Skeletal muscle cell (primary cell): ENCODE measurements at places on chromosomes 16 and 17.

DNA sequence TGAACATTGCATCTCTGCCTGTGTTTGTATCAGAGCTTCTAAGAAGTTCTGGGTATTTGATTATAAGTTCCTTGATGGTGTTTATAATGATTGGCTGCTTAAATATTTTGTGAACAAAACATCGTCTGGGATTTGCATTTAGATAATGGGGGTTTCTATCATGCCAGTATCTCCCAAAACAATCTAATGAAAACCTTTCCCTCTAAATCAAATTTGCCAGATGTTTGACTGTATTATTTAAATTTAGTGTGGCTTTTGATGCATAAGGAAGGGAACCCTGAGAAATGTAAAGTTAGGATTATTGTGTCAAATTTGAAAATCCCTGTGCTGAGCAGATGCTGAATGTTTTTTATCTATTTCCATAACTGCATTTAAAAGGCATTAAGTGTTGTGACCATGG is 159.9 kb downstream of the HS3ST3A1 start:
- DNase-seq = no peak

- no peak for DNase-seq
Observed at GRCh38 chr16:7363422-7364417, 31.1 kb downstream of the RBFOX1 start.

DNA sequence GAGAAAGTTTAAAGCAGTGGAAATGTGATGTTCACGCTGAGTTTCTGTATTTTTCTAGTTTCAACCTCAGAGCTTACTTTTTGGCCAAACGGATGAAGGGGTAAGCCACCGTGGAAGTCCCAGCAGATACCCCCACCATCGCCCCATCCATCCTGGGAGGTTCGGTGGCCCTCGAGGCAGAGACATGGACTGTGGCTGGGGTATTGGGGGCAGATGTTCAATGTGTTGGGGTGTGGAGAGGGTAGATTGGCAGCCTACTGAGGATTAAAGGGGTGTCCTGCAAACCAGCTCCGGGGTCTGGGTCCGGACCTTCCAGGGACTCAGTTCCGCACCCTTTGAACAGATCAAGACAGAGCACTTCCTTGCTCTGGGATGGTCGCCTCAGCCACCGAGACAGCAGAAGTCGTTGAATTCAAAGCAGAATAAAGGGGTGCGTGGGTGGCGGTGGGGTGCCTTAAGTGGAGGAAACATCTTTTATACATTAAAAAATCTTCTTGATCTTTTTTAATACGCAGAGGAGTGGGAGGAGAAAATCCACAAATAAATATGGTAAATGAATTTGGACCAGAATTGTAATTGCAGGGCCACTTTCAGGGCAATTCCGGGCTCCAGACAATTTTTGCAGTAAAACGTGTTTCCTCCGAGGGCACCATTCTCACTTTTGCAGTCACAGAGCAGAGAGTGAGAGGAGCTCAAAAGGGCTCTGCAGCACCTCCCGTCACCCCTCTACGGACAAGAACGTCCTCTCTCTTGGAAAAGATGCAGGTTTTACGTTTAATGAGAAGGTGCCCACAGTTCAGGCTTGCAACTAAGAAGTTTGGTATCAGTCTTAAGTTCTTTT is 8.2 kb upstream of the CBX8 start:
- no peak for DNase-seq

GRCh38 chr17:79218175-79218824 is 143.7 kb downstream of the ENGASE start:
- no peak for DNase-seq

DNA sequence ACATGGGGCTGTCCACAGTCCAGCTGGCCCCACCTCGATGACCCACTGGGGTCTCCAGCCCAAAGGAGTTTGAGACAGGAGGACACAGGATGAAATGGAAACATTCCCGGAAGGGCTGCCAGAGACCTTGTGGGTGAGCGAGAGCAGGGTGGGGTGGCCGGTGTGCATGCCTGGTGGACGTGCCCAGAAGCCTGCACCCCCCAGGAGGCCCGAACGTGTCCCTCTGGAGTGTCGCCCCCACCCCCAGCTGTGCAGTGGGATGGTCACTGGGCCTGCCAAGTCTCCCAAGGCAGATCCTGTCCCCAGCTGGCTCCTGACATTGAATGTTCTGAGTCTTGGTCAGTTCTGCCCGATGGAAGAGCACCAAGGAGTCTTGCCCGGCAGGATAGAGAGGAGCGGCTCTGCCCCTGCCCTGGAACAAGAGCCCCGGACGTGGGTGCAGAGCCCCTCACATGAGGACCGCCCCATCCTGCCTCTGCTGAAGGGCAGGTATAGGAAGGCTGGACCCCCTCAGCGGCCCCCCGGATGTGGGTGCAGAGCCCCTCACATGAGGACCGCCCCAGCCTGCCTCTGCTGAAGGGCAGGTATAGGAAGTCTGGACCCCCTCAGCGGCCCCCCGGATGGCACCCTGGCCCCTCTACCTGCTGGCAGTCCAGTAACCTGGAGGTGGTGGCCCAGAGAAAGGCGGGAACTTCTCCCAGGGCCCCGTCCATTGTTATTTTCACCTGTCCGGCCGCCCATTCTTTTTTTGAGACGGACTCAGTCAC is 3.1 kb upstream of the CAPN15 start:
- DNase-seq = no peak

GRCh38 chr17:42760652-42761581 is at the start of gene RAMP2:
Gene RAMP2 (plus strand): TSS chr17:42761227. CDS start chr17:42761262, 35 bp downstream.
- DNase-seq = no peak

- DNase-seq = peak; percentile 12
Observed at GRCh38 chr17:43832168-43832975, 574 bp downstream of the MPP3 start.

DNA sequence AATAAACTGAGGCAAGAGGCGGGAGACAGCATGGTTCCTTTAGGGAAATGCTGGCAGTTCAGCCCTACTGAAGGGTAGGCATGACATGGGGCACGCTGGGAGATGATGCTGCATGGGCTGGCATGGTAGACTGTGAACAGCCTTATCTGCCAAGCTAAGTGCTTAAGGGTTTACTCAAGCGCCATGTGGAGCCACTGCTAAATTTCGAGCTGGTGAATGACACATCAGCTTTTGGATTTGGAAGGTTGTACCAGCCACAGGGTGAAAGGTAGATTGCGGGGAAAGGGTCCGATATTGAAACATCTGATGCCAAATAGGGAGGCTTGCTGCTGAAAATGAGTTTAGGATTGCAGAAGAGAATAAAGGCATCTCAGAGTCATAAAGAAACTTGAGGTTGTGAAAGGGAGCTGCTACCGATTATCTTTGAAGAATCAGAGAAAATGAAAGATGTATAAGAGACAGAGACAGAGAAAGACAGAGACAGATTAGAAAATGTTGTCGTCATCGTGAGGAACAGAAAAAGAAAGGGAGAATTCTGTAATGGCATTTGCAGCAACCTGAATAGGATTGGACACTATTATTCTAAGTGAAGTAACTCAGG is 16.3 kb downstream of the PIK3R5 start:
- no peak for DNase-seq

- DNase-seq = no peak
Observed at GRCh38 chr16:85857406-85857805, 41.6 kb upstream of the IRF8 start.

GRCh38 chr17:26773189-26774188 is 520.4 kb upstream of the WSB1 start:
- no peak for DNase-seq

DNA sequence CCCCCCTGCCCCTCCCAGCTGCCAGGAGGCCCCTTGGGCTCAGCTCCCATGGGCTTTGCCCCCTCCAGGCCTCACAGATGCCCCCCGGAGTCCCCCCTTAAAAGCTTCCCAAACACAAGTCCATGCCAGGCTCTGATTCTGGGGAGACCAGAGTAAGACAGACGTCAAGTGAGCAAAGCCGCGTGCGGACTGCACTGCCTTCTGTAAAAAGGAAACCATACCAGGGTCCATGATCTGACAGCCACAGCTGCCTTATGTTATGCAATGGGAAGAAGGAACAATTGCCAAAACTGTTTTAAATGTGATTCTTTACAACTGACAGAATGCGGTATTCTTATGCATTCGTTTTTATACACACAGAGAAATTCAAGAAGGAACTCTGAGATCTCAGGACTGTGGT is 17.9 kb upstream of the HEXD start:
- no peak for DNase-seq

DNA sequence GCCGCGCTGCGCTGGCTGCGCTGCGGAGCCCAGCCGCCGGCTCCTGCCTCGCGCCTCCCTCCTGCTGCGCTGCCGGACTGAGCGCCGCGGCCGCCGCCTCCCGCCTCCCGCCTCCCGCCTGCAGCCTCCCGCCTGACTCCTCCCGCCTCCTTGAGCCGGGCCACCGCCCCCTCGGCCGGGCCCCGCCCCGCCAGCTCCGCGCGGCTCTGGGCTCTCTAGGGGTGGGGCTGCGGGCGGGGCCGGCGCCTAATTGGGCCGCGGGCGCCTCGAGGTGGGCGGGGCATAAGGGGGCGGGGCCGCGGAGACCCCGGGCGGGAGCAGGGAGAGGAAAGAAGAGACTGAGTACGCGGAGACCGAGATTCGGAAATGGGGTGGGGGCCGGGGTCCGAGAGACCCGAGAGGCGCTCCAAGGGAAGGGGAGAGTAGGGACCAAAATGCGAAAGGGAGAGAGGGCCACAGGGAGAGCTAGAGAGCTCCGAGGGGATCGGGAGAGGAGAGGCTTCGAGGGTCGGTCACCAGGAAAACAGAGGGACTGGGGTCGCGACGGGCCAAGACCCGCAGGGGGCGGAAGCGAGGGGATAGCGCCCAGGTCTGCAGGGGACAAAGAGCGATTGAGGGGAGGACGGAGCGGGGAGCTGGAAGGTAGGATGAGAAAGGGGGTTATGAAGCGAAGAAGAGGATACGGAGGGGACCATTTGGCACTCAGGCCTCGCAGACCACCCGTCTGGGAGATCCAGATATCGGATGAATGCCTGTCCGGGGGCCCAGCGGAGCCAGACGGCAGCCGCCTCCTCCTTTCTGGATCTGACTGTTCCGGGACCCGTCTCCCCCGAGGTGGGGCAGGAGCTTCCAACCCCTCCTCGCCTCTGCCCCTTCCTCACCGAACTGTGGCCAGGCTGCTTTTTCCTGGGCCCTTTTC is at the start of gene C1QL1:
Gene C1QL1, minus strand, starts transcription at position 79 of the 919 bp plus-strand sequence. CDS start 255 bp downstream, outside the sequence.
- peak; percentile 54 for DNase-seq

- DNase-seq = no peak
Observed at GRCh38 chr16:74166456-74166855, 130.2 kb upstream of the PSMD7 start.

GRCh38 chr16:28180655-28181460 is 30.9 kb downstream of the XPO6 start:
- DNase-seq = no peak

- no peak for DNase-seq
Observed at GRCh38 chr16:57255686-57256415, 10.8 kb downstream of the ARL2BP start.

DNA sequence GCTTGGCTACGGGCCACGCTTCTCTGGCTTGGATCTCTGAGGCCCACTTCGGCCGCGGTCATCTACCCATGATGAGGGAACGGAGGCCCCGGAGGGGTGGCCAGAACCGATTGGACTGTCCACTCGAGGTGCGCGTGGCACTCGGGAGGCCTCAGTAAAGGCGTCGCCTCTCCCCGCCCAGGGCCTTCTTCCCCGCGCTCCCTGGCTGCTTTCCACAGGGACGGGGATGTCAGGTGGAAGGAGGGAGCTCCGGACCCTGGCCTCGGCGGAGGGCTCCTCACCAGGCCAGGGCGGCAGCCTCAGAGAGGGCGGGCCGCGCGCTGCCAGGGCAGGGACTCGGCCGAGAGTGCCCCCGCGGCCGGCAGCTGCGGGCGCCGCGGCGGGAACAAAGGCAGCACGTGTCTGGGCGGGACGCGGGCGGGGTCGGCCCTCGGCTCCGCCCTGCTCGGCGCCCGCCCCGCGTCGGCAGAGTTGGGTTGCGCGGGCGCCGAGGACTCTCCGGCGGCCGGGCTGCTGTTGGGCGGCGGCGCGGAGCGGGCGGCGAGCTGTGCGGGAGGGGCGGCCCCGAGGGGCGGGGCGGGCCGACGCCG is 587 bp upstream of the CDK5R1 start:
- DNase-seq = no peak

GRCh38 chr17:66476014-66476413 is 173.6 kb downstream of the PRKCA start:
- DNase-seq = no peak

GRCh38 chr16:73217654-73218053 is 169.7 kb upstream of the ZFHX3 start:
- no peak for DNase-seq

- DNase-seq = no peak
Observed at GRCh38 chr16:83220066-83220465, 587.7 kb upstream of the HSBP1 start.

DNA sequence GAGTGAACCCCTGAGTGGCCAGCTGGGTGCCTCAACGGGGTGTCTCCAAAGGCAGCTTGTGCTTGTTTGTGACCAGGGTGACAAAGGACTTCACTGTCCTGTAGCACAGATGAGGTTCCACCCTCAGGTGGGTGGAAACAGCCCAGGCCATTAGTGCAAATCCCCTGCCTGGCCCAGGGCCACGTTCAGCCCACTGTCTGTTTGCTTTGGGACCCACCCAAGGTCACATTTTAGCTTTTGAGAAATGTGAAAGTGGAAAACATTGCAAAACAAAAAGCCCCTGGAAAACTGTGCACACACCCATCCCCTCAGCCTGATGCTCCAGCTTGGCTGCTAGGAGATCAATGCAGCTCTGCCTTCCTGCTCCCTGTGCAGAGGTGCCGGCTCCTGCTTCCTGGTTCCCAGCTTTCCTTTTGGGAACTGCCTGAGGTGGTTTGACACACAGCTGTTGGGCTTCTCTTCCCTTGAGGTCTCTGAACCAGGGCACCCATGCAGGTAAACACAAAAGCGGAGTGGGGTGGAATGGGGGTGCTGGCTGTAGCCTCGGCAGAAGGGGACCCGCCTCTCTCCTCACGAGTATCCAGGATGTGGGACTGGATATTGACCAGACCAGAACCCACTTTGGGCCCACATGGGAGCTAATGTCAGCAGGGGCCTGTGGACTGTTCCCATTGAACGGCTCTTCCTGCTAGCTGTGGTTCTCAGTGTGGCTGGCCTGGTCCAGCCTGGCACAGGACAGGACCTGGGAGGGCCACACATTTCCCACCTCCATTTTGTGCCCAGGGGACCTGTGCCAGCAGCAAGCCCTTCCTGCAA is 7.9 kb upstream of the SPHK1 start:
- no peak for DNase-seq

- DNase-seq = no peak
Observed at GRCh38 chr16:86565181-86565631, 1.4 kb upstream of the FOXC2 start.
